NCI-H1930 (cell line): ENCODE measurements at places on chromosomes 7 and 10.

GRCh38 chr10:65846541-65846940 is 1079.3 kb upstream of the LRRTM3 start:
- DNase-seq: no peak

GRCh38 chr7:132134814-132135445 is 441.3 kb downstream of the PLXNA4 start:
- no peak for DNase-seq

GRCh38 chr10:127908106-127908958 is 1.4 kb downstream of the PTPRE start:
- no peak for DNase-seq

DNA sequence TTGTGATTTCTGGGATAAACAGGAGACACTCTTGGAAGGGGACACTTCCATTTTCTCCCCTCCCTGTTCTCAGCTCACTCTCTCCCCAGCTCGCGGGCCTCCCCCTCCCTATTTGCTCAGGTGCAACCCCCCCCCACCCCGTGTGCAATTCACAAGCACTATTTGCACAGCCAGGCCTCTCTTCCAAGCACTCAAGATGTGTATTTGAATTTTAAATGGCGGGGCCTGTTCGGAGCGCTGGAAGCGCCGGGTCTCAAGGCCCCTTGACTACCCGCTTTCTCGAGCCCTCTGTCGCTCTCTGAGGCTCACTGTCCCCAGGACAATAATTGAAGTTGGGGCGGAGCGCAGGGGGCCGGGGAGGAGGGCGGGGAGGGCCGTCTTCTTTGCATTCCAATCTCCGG is 7.8 kb downstream of the SHH start:
- no peak for DNase-seq

- DNase-seq: no peak
These were observed 1.1 kb downstream of the EPHA1 start for GRCh38 chr7:143407287-143408251.

- DNase-seq: no peak
These were observed 7.7 kb upstream of the ABCB4 start for GRCh38 chr7:87483131-87483530.

GRCh38 chr7:150516956-150517745 is 2.5 kb downstream of the GIMAP7 start:
- DNase-seq: no peak

GRCh38 chr10:100303724-100304319 is 17.3 kb upstream of the BLOC1S2 start:
- DNase-seq: no peak

- no peak for DNase-seq
These were observed 248.1 kb downstream of the AHR start for GRCh38 chr7:17546592-17546991.

DNA sequence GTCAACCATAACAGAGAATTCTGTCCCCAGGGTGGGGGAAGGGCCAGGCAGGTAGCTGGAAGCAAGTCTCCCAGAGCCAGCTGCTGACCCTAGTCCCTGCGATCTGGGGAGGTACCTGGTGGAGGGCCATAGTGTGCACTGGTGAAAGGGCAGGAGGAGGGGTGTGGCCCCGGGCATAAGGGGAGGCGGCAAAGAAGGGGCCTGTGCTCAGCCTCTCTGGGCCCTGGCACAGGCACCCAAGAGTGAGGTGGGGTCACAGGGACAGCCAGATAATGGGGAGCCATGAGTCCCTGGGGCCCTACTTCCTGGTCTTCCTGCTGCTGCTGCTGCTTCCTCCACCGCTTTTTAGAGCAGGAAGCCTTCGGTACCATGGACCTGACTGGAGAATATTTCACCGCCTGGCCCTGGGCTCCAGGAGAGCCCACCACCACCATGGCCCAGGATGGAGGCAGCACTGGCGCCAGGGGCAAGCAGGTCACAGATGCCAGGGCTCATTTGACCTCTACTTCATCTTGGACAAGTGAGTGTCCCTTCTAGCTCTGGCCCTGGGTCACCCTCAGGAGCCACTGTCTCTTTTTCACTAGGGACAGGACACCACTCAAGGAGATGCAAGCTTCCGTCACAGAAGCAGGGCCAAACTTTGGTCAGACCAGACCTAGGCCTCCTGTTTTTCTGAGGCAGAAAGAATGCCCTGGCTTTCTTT is at the start of gene ANTXRL:
Gene ANTXRL (plus strand): TSS at position 7 of the 703 bp plus-strand sequence. CDS start 266 bp downstream, at position 273.
- DNase-seq: no peak

GRCh38 chr7:50273301-50273700 is 31.2 kb upstream of the IKZF1 start:
- no peak for DNase-seq

- DNase-seq: no peak
These were observed 148.2 kb downstream of the PRKAG2 start for GRCh38 chr7:151728746-151729145.

- DNase-seq: no peak
These were observed 108.7 kb downstream of the TYW1 start for GRCh38 chr7:67105377-67105776.

GRCh38 chr7:101308245-101309085 is 13.1 kb downstream of the IFT22 start:
- DNase-seq: no peak

DNA sequence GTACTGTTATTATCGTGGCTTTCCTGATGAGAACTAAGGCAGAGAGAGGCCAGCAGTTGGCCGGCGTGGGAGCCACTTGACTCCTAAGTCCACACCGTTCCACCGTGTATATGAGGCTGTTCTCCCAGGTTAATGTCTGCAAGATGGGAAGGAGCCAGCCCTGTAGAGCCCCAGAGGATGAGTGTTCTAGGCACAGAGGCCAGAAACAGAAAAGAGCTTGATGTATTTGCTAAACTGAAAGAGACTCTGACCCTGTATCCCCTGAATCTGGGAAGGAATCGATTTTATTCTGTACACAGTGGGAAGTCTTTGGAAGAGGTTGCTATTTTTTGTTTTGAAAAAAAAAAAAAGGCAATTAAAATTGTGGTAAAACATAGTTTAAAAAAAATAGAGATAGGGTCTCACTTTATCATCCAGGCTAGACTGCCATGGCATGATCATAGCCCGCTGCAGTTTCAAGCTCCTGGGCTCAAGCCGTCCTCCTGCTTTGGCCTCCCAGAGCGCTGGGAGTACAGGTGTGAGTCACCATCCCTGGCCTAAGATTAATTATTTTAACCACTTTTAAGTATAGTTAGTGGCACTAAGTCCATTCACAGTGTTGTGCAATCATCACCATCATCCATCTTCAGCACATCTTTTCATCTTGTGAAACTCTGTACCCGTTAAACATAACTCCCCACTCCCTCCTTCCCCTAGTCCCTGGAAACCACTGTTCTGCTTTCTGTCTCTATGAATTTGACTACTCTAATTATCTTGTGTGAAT is 348.8 kb downstream of the SDK1 start:
- DNase-seq: no peak
